ENCODE measurements at places on chromosomes 5 and 9. TPM values are rescaled to one million over a fixed set of nuclear protein-coding genes. Genes with fewer than 3 reads are reported as not detected.

Gene HCN1
- not detected for polyA plus RNA-seq

Gene CLIC3
- 4.3 TPM for polyA plus RNA-seq

GRCh38 chr5:35656721-35657120 is 39.1 kb downstream of the SPEF2 start:
- no peaks in the 10 kb centered on the region for H3K27me3 ChIP-seq
- no peak for DNase-seq
- H3K27ac ChIP-seq = no peak overlapping the region
- no peaks in the 10 kb centered on the region for H3K36me3 ChIP-seq

DNA sequence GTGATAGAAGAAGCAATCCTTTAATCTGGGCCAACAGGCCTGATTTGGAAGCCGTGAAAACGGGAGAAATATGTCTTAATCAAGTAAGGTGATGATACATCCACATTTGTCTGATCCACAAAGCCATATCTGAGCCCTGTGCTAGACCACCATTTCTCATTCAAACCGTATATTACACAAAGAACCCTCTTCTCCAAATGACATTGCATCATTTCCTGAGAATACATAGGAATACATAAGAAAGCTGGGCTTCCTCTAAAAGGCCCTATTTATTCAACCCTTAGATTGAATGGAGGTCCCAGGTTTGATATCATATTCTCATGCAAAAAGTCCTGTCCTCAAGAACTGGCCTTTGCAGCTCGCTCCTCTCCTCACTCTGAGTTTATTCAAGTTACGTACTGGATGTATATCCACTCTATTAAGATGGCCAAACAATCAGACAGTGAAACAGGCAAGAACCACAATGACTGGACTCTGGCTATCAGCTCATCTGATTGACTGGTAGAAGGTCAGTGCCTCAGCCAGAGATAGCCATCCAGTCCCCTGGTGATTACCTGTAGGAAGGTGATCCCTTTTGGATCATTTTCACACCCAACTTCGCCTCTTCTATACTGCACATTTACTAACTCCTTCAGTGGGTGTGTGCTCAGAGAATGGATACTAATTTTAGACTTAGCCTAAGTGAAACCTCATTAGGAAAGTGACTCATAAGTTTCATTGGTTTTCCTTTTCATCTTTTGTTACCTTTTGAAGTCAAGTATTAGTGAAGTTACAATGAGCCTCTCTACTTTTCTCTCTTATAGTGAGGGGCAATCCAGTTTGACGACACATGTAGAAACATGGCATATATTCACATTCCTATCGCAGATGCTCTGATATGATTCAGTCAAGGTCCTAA is 167.6 kb upstream of the WWC1 start:
- no peak overlapping the region for H3K27ac ChIP-seq
- H3K27me3 ChIP-seq = no peaks in the 10 kb centered on the region
- H3K4me3 ChIP-seq = no peak overlapping the region
- H3K4me1 ChIP-seq = peaks cover 12% of the 10 kb centered on the region
- H3K36me3 ChIP-seq = no peaks in the 10 kb centered on the region

Measured in stomach (tissue), 19 donors.